ENCODE measurements at places on chromosomes 5 and 9. TPM values are rescaled to one million over a fixed set of nuclear protein-coding genes. Genes with fewer than 3 reads are reported as not detected.

The PCDHGB5 gene
- 13.9 TPM for total RNA-seq

The SLC6A19 gene
- total RNA-seq, result 0.05 TPM

DNA sequence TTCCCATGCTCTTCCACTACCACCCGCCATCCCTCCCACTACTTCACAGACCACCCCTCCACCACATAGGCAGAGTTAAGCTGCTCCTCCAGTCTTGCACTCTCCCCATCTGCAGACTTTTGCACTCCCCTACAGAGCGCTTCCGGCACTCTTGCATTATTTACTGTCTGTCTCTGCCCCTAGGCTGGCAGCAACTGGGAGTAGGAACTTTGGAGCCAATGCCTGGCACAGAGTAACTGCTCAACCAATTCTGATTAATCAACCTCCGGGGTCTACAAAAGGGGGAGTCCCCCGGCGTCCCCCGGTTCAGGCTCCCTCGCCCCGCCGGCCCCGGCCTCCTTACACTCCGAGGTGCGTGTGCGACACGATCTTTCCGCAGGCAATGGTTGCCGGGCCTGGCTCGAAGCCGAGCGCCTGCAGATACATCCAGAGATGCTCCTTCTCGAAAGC lies 498 bp downstream of the HAUS6 start:
- DNase-seq, result no peak

DNA sequence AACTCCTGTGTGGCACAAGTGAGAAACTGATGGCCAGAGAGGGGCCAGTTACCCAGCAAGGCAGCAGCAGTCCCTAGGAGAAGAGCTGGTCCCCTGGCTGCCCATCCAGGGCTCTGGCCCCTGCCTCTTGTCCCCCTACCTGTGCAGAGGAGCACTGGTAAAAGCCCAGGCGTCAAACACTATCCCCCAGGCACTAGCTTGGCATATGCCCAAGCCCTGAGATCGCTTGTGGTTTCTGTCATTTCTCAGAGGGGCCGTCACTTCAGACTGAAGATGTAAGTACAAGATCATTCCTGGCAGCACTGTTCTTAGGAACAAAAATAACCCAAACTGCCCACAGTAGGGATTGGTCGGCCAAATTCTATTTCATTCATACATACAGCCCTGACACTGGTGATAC lies 53.9 kb downstream of the COL15A1 start:
- no peak for DNase-seq

The PKD2L2 gene
- total RNA-seq, result 0.62 TPM

DNA sequence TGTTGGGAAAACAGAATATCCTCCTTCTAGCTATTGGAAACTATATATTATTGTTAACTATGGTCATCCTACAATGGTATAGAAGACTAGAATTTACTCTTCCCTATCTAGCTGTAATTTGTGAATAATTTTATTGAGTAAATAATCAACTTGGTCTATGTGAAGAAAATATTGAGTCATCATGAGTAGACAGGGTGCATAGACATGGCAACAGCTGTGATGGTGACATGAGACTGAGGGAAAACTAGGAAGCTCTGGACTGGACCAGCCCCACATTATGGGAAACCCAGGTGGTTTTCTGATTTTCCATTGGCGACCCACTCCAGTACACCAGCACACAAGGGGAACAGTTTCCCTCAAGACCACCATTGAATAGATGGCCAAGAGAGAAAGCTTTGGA lies 95.0 kb downstream of the APBA1 start:
- DNase-seq, result no peak

GRCh38 chr5:10987925-10988504 lies 227.0 kb upstream of the DAP start:
- peak; percentile 91 for DNase-seq

The TXNDC8 gene
- not detected for total RNA-seq

- DNase-seq, result no peak
These were observed 194.9 kb downstream of the RFX3 start for GRCh38 chr9:3330792-3331420.

DNA sequence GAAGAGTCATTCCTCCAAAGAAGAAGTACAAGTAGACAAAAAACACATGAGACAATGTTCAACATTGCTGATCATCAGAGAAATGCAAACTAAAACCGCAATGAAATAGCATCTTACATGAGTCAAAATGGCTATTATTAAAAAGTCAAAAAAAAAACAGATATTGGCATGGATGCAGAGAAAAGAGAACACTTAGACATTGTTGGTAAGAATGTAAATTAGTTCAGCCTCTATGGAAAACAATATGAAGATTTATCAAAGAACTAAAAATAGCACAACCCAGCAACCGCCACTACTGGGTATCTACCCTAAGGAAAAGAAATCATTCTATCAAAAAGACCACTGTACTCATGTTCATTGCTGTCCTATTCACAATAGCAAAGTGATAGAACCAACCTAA lies 157.5 kb downstream of the CHSY3 start:
- DNase-seq, result no peak

GRCh38 chr5:69498384-69498783 lies 5.8 kb downstream of the OCLN start:
- DNase-seq, result no peak

DNA sequence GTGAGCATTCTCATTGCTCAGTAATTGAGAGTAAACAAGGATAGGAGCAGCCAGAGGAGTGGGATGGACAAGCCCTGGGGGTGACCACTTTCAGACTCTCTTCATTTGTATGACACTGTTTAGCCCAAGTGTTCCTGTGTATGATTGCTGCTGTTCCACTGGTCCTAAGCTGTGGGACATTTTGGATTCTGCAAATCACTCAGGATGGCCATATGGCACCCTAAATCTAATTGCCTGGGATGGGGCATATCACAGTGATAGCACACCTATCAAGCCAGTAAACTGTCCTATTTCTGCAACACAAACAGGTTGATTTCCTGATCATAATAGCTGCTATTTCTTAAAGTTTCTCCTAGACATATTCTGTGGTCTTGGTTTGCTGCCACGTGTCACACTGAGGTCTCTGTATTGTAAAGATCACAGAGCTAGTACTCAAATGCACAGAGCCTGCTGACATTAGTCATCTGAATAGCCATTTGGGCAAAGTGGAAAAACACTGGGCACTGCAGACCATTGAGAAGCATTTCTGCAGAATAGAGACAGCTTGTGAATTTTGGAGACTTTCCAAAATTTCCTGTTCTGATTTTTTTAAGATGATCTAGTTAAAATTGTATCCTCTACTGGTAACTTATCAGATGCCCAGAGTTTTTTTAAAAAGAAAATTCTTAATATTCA lies 320.2 kb downstream of the RFX3 start:
- DNase-seq, result no peak

- no peak for DNase-seq
These were observed 618.4 kb downstream of the CDH9 start for GRCh38 chr5:26419987-26420386.

- no peak for DNase-seq
These were observed 286.6 kb downstream of the DTWD2 start for GRCh38 chr5:118701791-118702190.

GRCh38 chr5:5572976-5573797 lies 150.7 kb downstream of the ICE1 start:
- no peak for DNase-seq

DNA sequence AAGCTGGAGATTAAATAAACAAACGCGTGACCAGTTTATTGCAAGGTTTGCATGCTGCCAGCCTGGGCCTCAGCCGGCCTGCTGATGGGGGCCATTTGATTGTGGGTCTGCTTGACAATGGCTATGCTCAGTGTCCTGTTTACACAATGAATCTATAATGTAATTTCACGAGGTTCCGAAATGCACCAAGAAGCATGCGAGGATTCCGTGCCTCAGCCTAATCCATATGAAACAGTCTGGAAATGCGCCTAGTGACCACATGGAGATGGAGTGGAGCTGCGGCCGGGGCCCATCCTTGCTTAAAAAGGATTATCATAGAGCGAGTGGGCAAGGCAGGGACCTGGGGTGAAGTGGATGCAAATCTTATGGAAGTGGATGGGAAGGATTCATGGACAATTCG lies 382.4 kb downstream of the CDK5RAP2 start:
- DNase-seq, result no peak

The PCDHB16 gene
- total RNA-seq, result 2.2 TPM

DNA sequence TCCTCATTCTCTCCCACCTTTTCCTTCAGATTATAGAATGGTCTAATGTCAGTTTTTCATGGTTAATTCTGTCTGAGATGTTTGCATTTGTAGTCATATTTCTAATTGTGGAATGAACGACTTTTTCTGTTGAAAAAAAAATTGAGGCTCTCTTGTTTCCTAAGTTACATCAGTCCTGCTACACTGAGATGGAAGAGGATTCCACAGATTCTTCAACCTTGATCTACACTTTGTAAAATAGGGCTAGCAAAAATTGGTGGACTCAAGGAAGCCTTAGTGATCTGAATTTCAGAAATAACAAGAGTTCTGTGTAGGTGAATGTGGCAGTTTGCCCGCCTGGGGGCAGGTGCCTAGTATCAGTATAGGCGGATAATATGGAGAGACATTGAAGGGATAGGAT lies 51.9 kb downstream of the ERBIN start:
- no peak for DNase-seq

DNA sequence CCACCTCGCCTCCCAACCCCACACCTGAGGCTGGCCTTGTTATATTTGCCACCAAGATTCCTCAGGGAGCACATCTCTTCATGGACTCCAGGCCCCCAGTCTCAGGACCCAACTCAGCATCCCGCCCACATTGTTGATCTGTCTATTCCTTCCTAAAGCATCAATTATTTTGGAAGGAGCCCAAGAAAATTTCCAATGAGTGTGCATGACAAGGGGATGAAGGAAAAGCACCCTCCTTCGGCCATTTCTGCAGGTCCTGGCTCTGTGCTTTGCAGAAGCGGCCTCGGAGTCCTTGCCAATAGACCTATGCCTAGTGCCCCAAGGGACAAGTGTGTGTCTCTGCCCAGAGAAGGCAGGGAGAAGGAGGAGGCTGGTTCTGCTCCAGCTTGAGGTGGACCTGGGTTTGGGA lies 273.2 kb downstream of the GADD45G start:
- DNase-seq, result peak; percentile 22

GRCh38 chr9:134642385-134643181 lies 980 bp downstream of the COL5A1 start:
- no peak for DNase-seq

DNA sequence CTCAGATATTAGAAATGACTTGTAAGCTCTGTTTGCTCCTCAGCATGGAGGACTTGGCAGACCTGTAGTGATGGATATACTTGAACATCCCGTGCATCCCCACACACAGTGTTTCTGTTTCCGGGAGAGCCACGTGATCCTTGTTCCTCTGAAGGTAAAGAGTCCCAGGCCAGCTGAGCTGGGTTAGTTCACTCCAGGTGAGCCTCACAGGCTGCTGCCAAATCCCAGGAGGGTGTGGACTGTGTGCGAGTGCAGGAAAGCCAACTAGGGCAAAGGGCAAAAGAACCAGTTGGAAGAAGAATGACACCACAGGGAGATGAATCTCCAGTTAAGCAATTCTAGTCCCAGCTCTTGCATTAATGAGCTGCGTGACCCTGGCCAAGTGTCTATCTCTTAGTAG lies 10.4 kb upstream of the TOMM5 start:
- DNase-seq, result no peak

DNA sequence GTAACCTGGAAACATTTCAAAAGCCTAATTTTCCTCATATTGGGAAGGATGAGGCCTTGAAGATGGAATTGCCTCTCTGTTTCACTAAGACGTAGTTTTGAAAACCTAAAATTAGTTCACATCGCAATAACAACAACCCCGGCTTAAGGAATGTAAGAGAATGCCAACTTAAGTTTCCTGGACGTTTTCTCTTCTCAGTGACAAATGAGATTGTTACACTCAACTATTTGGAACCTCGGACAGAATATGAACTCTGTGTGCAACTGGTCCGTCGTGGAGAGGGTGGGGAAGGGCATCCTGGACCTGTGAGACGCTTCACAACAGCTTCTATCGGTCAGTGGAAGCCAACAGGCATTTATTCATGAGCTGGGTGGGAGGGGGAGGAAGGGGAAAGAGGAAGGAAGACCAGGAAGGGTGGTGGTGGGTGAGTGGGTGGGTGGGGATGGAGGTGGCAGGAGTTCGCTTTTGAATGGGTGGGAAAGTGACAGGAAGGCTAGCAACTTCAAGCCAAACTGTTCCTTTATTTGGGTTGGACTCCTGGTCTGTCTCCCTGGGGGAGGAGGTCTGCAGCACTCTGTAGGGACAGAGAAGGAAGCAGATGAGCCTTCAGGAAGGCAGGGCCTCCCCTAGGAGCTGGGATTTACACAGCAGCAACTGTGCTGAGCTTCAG lies 83.4 kb downstream of the TEK start:
- no peak for DNase-seq

Data from cardiac septum (tissue), 1 donor.